ENCODE measurements at places on chromosomes 1 and 21.

- DNase-seq = no peak
Measured at GRCh38 chr1:91428182-91428798, 23.7 kb upstream of the HFM1 start.

GRCh38 chr1:97832481-97832880 is 88.4 kb downstream of the DPYD start:
- no peak for DNase-seq

DNA sequence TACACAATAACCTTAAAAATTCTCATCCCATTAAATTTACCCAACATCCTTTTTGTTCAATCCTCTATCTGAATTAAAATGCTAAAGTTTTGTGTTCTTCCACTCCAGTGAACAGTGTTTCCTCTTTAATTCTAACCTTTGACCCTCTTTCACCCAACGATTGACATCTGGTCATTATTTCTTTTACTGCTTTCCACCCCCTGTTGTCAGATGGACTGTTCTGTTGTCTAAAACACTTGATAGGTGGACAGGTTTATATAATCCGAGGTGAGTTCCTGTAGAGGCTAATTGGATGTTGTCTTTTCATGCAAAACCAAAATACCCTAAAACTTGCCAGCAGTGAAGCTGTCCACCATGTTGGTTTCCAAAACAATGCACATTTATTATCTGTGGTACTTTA is 73.4 kb upstream of the SERTAD4 start:
- DNase-seq = no peak

GRCh38 chr1:64133036-64133435 is 70.4 kb upstream of the UBE2U start:
- DNase-seq = no peak

DNA sequence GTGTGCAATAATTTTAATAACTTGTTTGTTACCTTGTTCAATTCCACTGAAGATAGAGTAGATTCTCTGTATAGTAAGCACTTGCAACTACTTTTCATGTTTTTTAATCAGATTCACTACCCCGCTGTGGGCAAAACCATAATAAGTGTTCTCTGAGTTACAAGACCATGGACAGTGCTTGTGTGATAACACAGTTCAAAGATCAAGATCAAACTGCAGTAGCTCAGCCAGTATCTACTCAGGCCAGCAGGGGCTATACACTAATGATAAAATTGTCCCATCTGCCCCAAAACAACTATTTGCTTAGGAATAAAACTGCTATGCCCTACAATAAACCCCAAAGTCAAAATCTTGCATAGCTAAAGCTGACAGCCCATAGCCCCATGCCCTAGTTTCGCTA is 129.6 kb downstream of the LRRC7 start:
- DNase-seq = no peak

GRCh38 chr21:34812504-34813265 is 143.9 kb downstream of the CLIC6 start:
- peak; percentile 71 for DNase-seq

DNA sequence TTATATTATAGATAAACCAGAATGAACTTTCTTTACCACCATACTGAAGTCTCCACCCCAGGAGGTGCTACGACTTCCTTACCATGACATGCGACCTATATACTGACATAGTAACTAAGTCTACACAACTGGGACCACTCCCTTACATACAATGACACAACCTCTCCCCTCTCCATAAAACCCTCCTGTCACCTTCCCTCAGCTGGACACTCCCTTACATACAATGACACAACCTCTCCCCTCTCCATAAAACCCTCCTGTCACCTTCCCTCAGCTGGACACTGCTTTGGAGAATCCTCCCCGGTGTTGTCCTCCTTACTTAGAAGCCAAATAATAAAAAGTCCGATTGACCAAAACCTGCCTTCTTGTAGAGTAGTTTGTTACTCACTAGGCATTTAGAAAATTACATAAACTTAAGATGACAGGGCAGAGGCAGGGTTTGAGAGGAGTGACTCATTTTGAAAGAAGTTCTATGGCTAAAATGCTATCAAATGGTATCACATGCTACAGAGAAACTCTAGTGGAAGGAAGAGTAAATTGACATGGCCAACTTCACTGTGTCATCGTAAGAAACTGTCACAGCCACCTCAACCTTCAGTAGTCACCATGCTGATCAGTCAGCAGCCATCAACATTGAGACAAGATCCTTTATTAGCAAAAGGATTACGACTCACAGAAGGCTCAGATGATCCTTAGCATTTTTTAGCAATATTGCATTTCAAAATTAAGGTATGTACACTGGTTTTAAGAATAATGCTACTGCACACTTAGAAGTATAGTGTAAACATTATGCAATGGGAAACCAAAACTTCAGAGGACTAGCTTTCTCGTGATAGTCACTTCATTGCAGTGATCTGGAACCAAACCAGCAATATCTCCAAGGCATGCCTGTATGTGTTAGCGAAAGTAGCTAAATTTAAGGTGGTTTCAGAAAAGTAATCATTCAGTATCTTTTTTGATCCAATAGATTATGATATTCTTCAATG is 56.4 kb downstream of the AHCTF1 start:
- DNase-seq = peak; percentile 6

- no peak for DNase-seq
Measured at GRCh38 chr21:45824546-45825215, 156.9 kb upstream of the COL6A1 start.

GRCh38 chr1:107264561-107264960 is 123.7 kb downstream of the NTNG1 start:
- DNase-seq = no peak

DNA sequence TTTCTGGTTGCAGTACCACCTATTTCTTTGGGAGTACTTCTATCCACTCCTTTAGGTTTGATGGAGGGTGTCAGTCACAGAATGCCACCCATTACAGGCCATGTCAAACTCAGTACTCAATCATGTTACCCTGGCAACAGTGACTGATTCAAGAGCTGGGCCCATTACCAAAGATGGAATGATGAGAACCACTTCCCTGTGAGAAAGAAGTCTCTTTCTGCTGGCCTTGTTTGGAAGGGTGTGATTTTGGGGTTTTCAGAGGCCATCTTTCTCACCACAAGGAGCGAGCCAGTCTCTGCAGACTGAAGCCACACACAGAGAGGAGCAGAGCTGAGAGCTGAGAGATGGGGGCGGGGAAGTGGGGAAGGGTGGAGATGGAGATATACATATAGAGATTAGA is 13.9 kb upstream of the STUM start:
- no peak for DNase-seq

GRCh38 chr1:12640237-12640957 is 3.5 kb upstream of the AADACL4 start:
- DNase-seq = peak; percentile 21

DNA sequence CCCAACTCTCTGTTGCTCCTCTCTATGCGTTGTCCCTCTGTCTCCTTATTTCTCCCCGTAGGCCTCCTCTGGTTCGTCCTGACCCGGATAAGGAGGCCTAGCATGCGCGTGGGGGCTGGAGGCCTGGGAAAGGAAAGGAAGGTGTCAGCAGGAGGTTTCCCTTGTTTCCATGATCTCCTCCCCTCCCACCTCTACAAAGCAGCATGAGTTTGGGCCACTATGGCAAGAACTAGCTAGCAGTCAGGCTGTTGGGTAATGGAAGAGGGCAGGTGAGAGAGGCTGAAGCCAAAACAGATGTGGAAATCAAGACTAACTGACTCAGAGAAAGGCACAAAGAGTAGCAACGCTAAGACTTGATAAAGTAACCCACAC is 687 bp upstream of the SEMA6C start:
- peak; percentile 42 for DNase-seq

GRCh38 chr1:222750651-222751050 is 13.6 kb downstream of the FAM177B start:
- no peak for DNase-seq
